Astrocyte of the cerebellum (primary cell): ENCODE measurements at places on chromosomes 4 and X.

DNA sequence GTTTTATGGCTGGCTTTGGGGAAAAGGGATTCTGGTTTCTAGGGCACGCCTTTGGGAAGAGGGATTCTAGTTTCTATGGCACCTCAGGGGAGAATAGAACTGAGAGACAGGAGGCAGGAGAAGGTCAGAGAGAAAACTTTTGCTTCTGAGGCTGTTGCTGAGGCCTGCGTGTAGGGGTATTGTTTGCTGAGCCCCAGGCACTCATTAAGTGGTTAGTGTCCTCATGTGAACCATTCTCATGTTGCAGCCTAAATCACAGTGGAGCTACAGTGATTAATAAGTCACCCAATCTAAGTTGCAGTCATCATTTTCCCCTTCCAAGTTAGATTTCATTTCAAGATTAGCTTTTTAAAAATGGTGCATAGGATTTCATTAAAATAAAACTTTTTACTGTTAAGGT lies 29.0 kb downstream of the VCX3A start:
- no peak for DNase-seq

- DNase-seq: no peak
Measured at GRCh38 chr4:107654694-107655093, 65.3 kb downstream of the PAPSS1 start.

DNA sequence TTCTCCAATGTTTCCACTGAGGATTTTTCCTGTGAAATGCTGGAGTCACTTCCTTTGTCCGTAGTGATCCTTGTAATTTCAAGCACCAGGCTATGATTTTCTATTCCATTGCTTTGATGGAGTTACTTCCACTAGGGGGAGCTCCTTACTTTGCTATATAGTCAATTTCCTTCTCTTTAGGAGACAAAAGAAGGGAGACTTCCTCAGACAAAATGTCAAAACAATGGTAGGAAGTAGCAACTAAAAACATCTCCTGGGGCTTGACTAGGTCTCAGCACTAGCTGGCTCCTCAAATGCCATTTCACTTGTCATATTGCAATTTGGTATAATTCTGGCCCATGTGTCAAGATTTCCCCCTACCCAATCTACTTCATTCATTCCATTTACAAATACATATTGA lies 24.1 kb downstream of the ZCCHC12 start:
- DNase-seq: peak; percentile 23

DNA sequence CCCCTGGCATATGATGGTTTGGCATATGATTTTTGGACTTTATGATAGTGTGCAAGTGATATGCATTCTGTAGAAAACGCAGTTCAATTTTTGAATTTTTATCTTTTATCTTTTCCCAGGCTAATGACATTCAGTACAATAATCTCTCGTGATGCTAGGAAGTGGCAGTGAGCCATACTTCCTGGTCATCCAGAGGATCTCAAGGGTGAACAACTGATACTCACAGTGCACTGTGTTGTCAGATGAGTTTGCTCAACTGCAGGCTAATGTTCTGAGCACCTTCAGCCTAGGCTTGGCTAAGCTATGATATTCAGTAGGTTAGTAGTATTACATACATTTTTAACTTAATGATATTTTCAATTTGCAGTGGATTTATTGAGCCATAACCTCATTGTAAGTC lies 405.3 kb downstream of the PCDH7 start:
- no peak for DNase-seq

- no peak for DNase-seq
Measured at GRCh38 chrX:110428144-110428543, 69.5 kb downstream of the RTL9 start.

GRCh38 chr4:41177016-41177415 lies 37.3 kb downstream of the APBB2 start:
- DNase-seq: peak; percentile 57

DNA sequence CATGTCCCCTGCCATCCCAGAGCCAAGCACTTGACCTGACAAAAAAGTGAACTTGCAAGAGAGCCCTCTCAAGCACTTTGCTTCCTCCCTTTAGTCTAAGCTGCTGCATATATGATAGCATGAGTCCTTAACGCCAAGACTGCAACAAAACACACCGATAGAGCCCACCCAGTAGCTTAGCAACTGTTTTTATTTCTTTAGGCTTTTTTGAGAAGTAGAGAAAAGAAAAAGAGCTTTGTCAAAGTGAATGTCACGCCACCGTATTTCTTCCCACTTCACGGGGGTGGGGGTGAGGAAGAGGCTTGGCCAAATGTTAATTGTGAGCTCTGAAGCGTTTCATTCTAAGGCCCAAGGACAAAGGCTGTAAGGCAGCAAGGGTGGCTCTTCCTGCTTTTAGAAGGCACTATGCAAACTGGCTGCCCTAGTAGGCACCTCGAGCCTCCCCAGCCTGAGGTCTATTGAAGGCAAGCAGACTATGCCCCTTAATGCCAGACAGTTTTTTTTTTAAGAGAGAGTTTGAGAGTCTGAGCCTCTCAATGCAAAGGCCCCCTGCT lies 138.6 kb downstream of the HS6ST2 start:
- DNase-seq: no peak

DNA sequence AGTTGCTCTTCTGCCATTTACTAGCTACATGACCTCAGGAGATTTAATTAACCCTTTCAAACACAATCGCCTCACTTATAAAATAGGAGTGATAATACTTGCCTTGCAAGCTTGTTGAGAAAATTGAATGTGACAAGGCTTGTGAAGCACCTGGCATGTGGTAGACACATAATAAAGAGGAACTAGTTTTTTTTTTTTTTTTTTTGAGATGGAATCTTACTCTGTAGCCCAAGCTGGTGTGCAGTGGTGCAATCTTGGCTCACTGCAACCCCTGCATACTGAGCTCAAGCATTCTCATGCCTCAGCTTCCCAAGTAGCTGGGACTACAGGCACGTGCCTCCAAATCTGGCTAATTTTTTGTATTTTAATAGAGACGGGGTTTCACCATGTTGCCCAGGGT lies 73.7 kb upstream of the STIM2 start:
- no peak for DNase-seq

DNA sequence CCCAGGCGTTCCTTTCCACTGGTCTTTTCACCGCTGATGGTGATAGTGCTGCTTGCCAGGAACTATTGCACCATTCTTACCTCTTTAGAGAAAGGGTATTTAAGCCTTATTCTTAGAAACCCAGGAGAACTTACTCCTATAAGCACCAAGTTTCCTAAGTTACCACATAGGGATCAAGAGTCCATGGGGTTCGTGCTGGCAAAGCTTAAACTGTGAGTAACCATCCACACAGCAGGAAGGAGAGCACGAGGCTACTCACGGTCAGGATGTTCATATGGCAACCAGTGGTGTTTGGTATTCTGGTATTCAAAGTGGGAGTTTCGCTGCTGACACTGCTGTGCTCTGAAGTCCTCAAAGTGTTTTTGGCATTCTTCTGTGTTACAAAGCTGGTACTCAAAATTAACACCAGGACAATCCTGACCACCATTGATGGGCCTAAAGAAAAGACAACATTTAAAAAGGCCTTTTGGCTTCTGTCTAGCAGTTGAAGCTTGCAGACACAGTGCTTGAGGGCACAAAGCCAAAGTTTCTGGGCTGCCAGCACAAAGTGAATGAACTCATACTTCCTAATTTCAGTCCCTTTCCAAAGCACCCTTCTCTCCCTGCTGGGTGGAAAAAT lies 256.9 kb downstream of the ADAMTS3 start:
- DNase-seq: peak; percentile 97

- no peak for DNase-seq
Measured at GRCh38 chrX:1323315-1323714, 13.3 kb upstream of the IL3RA start.

GRCh38 chr4:174505892-174506291 lies 16.4 kb downstream of the HPGD start:
- no peak for DNase-seq

DNA sequence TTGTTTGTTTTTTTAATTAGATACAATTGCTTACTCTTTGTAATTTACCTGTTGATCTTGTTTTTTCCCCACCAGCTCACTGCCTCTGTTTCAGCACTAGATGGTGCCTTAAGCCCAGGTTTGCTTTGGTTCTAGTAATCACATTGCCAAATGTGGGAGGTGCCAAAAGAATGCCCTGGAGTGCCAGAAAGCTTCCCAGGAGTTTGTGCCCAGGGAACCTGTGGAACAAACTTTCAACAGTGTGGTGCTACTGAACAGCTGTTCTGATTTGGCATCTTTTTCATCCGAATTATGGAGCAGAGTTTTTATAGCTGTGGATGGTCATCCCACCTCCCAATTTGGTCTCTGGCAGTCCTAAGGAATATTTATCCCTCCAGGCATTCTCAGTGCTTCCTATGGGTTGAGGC lies 1000.7 kb downstream of the STIM2 start:
- no peak for DNase-seq

DNA sequence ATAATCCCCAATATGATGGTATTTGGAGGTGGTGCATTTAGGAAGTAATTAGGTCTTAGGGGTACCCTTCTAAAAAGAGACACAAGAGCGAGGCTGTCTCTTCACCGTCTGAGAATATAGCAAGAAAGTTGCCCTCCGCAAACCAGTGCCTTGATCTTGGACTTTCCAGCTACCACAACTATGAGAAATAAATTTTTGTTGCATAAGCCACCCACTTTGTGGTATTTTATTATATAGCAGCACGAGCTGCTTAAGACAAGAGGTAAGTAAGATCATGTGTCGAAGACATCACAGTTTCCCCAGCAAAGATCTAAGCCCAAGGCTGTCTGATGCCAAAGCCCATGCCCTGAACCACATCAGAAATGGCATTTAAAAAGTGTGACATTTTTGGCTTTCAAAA lies 9.6 kb upstream of the EXOSC9 start:
- DNase-seq: peak; percentile 68

GRCh38 chr4:23117826-23118225 lies 425.1 kb downstream of the GBA3 start:
- no peak for DNase-seq

DNA sequence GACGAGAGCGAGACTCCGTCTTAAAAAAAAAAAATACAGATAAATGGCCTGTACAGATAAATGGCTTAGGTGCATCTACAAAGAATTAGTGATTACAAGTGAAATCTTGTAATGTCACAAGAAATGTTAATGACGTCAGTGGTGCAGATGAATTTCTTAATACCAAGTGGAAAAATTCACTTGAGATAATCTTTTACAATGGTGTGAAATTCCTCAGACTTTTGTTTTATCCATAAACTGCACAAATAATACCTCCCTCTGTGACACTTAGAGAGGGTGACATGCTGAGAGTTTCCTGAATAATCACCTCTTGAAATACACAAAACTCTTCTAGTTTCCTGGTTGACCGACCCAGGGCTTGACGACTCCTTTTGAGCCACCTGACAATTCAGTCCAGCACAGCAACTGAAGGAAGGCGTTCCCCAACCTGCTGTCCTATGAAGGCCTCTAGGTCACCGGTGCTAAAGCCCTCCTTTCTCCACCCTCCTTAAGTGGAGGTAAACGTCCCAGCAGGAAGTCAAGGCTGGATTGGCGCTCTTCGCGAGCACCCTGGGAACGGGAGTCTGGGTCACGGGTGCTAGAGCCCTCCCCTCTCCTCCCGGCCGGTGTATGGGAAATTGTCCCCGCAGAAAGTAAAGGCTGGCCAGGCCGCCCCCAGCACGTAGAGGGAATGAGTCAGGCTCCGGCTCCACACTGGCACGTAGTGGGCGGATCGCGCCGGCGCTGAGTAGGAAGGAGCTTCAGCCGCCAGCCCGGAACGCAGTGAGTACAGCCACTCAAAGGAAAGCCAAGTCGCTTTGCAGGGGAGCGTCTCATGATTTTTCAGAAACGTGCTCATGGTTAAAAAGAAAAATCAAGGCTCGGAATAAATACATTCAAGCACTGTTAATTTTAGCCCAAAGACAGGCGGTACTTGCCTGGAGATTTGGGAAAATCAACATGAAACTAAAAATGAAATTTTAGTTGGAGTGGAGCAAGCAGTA lies at the start of gene TMEM144:
Gene TMEM144 (plus strand): TSS at position 662 of the 983 bp plus-strand sequence. CDS start 2,182 bp downstream, outside the sequence.
- DNase-seq: peak; percentile 53

DNA sequence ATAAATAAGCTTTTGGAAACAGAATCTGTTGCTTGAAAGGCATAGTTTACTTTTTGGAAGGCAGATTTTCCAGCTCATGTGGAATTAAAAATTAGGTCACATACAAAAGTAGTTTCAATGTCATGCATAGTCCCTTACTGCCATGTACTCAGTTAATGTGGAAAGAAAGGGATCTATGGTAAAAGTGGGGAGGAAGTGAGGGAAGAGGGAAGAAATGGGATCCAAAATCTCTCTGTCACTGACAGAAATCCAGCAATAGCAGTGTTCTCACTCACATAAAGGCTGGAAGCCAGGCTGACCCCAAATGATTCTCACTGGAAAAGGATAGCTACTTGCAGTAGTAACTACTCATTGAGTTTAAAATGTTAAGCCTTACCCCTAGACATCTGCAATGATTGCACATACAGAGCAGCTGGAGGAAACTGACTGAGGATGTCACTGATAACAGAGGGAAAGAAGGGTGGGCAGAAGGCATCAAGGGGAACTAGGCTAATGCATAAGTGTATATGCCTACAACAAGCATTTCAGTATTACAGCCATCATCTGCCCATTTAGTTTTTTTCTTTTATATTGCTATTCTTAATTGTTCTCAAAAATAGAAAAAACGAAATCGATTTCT lies 445.6 kb downstream of the FAT4 start:
- DNase-seq: no peak

- no peak for DNase-seq
Measured at GRCh38 chr4:98447648-98448047, 186.5 kb downstream of the RAP1GDS1 start.

DNA sequence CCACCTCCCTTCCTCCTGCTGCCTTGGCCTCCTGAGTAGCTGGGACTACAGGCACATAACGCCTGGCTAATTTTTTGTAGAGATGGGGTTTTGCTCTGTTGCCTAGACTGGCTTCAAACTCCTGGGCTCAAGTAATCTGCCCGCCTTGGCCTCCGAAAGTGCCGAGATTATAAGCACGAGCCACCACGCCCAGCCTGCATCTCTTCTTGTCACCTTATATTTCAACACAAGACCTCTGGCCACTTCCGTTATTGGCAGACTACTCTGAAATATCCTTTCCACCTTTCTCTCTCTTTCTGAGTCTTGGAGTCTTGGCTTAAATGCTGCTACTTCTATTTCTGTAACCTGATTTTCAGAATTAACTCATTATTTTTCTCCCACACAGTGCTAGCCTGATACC lies 5.6 kb downstream of the KIAA0232 start:
- no peak for DNase-seq

- no peak for DNase-seq
Measured at GRCh38 chr4:11480683-11481082, 52.0 kb upstream of the HS3ST1 start.

DNA sequence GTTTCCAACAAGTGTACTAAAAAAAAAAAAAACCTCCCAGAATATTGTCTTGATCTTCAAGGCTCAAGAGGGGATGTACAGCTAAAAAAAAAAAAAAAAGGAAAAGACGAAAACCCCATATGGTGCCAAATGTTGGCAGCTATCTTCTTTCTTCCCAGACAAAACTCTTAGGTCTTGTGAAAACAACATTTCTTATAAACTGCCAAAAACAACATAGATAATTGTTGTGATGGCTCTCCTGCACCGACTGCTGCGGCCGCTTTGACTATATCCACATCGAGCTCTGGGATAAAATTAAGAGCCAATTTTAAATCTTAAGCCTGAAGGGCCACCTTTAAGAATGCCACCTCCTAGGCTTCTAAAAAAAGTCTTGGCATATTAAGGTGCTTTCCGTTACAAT lies 23.5 kb downstream of the PDGFC start:
- no peak for DNase-seq
